Activated effector memory CD4-positive, alpha-beta T cell treated with Interleukin-2 at 50 U/mL for 16 hours (primary cell): ENCODE measurements at places on chromosomes 6 and 20.

DNA sequence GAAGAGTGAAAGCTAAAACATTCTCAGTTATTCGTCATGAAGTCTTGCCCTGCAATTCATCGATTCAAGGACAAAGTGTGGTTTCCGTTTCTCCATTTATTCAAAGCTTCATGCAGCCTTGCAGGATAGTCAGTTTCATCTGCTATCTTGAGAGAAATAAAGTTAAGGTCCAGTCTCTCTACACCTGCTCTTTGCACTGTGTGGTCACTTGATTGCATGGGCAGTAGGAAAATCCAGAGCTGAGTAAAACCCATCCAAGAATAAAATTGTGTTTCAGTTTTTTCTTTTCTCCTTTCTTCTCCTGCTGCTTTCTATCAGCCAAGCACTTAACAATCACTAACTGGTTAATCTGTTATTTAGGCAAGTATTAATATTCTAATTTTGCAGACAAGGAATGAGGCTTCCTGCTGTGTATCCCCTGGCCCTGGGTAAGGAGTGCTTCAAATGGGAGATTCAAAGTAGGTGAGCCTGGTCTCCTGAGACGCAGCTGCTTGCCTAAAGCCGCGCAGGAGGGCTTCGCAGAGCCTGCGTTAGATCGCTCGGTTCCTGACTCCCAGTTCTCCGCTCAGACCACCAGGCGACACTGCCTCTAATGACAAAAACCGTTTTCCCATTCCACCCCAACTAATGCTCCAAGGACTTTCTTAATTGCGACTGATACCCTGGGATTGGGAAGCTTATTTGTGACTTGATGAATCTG, 808.3 kb downstream of the TFAP2A start:
- no peak for DNase-seq

GRCh38 chr6:79455446-79455845, 81.8 kb downstream of the LCA5 start:
- DNase-seq = no peak

DNA sequence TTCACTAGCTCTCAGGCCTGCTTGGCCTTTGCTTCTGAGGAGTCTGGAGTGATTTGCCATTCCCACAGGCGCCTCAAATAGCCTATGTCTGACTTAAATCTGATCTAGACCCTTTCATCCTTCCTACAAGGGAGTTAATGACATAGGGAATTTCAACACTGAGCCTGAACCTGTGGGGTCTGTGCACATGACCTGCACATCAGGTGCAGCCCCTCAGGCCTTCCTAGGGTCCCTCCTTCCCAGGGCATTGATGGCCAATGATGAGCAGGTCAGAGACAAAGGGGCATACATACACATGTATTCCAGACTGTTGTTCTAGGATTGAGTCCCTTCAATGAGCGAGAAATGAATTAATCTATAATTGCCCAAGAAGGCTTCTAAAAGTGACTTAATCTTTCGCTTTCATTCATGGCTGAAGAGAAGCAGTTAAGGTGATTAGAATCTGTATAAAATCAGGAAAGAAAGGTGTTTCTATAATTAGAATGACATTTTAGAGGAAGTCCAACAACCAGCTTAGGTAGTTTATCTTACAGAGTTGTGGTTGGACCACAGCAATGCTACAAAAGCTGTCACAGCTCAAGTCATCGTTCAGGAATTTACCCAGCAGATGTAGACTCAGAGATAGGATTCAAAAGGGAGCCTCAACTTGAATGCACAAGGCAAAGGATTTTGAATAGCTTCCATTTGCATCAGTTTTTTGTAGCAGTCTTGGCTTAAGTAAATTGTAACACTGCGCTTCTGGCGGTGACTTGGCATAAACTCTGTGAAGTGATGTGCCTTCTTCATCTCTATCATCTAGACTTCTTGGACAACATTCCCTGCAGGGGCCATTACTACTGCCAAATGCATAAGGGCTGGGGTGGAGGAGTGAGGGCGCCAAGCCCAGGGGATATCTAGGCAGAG, 27.0 kb upstream of the TBC1D7 start:
- DNase-seq = no peak

GRCh38 chr6:159194421-159194820, 25.2 kb downstream of the FNDC1 start:
- DNase-seq = no peak

DNA sequence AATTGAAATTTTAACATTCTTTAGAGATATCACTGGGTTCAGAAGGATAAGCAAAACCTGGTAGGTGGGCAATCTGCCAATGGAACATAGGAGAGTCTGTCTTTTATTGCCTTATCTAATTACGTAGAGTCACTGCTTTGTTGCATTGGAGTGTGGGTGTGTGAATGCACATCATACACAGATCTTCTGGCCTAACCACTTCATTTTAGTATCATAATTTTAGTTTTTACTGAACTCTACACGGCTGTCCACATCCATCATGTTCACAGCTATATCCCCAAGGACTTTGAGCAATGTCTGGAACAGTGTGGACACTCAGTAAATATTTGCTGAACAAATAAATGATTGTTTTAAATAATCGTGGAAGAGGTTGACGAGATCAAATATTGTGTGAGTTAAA, 104.6 kb upstream of the AKIRIN2 start:
- no peak for DNase-seq

DNA sequence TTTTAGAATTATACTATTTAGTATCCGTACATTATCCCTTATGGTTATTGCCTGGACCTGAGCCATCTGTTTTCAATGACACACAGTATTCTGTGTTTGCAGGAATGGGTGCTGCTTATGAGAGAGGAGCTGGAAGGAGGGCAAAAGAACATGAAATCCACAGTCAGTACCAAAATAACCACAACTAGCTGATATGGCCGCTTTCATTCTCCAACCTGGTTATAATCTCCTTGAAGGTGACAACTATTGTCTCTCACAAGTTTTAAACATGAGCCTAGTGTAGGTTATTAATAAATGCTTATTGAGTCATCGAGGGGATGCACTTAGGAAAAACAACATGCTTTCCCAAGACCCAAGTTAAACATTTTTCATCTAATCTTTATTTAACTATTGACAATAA, 356.6 kb downstream of the BMP2 start:
- DNase-seq = no peak

DNA sequence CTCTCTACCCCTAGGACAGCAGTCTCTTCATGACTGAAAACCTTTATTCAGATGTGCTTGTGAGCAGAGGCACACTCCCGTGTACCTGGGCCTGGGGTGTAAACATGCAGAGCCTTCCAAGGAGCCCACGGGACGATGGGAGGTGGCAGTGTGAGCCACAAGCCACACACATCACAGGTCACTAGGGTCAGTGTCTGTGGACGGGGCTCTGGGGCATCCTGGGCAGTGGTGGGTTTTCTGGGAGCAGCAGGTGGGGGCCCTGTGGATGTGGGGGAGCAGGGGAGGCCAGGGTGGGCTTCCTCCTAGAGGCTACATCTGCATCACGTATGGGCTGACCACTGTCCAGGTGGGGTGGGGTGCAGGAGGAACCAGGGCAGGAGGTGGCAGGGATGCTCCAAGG, 16.7 kb upstream of the TTLL2 start:
- DNase-seq = no peak

DNA sequence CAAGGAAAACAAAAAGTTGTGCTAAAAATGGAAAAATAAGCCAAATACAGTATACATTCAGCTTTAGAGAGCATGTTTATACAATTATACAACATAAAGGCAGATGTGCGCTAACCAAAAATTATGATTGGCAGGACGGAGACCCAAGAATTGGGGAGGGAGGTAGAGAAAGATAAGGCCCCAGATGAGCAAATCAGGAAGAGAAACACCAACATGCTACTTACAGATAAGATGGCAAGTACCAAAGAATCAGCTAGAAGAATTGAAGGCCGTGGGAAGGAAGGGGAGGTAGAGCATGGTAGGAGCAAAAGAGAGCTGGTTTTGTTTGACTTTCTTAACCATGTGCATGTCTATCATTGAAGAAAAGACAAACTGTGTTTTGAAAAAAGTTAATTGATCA, 45.4 kb downstream of the PRND start:
- DNase-seq = no peak

DNA sequence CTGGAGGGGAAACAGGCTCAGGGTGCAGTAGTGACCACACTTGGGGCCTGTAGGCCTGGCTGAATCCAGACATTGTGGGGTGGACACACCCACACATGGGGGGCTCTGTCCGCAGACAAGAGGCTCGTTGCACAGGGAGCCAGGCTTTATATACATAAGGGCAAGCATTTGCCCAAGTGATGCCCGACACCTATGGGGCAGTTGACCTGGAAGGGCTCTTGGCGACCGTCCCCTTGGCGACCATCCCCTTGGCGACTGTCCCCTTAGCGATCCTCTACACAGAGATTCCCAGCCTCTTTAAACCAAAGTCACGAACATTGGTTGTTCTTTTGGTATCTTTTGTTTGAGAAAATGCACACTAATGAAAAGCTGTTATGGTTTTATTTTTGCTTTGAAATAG, 2.7 kb downstream of the TOX2 start:
- no peak for DNase-seq

DNA sequence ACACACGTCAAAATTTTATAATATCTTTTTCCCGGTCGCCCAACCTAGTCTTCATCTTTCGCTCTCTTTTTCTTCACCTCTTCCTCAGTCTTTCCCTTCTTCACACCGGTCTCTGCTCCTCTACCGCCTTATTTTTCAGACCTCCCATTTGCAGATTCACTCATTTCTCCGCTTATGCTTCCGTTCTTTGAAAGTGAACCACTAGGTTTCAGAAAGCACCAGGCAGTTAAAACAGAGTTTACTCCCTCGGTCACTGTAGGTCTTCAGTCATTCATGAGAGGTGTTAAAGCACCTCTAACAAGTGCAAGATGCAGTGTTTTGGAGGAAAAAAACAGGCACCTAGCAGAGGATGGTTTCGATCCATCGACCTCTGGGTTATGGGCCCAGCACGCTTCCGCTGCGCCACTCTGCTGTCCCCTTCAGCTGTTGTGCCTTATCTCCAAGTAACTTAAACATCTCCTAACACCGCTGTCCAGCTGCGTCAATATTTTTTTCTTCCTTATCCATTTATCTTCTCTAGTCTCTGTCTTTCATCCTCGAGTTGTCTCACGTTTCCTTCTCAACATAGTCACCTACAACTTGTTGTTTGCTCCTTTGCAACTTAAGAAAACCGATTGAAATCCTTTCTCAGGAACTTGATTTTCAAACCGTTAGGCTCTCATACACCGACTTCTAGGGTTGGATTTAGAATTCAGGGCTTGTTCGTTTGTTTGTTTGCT, 119.7 kb upstream of the ZNF184 start:
- DNase-seq = no peak

DNA sequence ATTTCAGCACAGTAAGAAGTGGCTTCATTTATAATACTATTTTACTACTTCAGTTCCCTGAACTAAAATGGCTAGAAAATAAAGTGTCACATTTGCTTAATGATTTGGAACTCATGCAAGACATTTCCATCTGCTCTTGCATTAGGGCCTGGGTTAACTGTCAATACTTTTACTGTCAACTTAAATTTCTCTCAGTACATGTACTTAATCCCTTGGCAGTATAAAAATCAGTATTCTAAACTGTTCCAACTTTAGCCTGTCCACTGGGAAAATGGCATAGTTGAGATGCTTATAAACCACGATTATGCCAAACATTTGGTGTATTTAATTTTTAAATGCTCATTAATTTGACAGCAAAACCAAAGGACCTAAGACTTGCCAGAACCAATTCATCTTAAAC, 154.5 kb downstream of the ASCC3 start:
- no peak for DNase-seq

DNA sequence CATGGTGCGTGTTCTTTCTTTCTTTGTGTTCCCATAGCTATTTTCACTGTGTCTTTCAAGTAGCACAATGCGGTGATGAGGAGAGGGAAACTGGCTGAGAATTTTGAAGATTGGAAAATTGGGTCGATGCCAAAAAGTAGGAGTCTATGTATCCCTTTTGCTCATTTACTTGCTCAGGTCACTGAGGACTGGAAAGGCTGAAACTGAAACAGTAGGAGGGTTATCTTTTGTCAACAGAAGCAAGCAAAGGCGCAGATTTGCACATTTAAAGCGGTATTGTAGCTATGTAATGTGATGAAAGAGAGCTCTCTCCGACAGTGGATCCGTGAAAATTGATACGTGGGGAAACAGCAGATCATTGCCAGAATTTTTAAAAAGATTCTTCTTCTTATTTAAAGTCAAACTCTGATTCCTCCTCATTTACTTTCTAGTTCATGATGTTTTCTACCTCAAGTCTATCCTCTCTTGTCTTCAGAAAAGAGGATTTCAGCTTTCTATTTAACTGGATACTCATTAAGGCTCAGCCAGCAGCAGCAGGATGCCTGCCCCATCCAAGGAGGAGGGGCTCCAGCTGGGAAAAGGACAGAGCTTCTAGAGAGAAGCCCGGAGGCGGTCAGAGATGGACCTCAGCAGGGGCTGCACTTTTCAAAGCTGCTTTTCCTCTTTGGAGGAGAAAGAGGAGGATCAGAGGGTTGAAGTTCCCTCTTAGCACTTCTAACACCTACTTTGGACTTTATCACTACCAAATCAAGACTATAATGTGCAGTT, 15.9 kb upstream of the FYN start:
- DNase-seq = no peak

GRCh38 chr6:129889580-129889979, 28.5 kb upstream of the TMEM244 start:
- no peak for DNase-seq

- DNase-seq = no peak
These were observed 53.4 kb downstream of the EDN1 start for GRCh38 chr6:12343440-12344162.

GRCh38 chr6:114216789-114217467, 125.9 kb downstream of the HS3ST5 start:
- no peak for DNase-seq

GRCh38 chr20:62805711-62806382, 1.2 kb downstream of the OGFR start:
- DNase-seq = no peak

- no peak for DNase-seq
These were observed 73.0 kb upstream of the NRSN1 start for GRCh38 chr6:24053057-24053456.

- no peak for DNase-seq
These were observed 1067.9 kb upstream of the MAP3K7 start for GRCh38 chr6:91654793-91655192.

DNA sequence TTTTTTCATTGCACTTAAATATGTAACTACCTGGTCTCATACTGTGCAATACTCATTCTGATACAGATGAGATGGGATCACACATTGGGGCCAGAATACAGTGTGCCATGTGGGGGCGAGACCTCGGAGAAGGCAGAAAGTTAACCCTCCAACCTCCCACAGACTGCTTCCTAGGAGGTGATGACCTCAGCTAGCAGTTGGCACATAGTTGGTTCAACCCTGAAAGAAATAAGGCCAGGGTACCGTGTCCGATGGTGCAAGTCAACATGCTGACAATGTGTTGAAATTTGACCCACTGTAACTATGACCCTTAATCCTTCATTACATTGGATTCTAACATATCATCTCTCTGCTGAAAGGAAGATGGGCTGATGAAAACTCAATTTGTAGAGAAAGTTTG, 61.9 kb downstream of the GJA10 start:
- no peak for DNase-seq

- no peak for DNase-seq
These were observed 146.9 kb downstream of the PHACTR3 start for GRCh38 chr20:59751075-59751711.

GRCh38 chr20:20395903-20396568, 28.1 kb downstream of the INSM1 start:
- DNase-seq = no peak
